ENCODE measurements at places on chromosomes 3 and 15.

DNA sequence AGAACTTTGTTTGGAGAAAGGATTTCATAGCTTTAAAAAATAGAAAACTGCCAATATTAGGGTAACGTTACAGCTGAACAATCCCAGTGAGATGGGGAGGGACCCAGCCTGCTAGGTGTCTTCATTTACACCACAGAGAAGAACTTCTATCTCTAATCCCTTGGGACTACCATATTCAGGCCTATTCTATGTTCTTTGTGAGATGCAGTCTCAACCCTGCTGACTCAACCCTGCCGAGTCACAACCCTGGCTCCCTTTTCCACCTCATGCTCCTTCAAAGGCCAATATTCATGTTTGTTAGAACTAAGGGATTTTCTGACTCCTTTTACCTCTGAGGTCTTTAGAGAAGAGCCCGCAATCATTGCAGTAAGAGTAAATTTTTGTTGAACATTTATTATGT is 350.5 kb downstream of the EPHB1 start:
- no peak for DNase-seq

- DNase-seq = no peak
Measured at GRCh38 chr15:71082803-71083202, 32.5 kb upstream of the THSD4 start.

DNA sequence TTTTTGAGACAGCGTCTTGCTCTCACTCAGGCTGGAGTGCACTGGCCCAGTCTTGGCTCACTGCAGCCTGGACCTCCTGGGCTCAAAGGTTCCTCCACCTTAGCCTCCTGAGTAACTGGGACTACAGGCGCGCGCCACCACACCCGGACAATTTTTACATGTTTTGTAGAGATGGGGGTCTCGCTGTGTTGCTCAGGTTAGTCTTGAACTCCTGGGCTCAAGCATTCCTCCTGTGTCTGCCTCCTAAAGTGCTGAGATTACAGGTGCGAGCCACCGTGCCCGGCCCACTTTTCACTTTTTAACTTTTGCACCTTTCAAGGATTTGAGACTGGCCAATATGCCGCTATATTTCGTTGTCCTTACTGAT is 750 bp upstream of the ITGB5 start:
- DNase-seq = no peak

GRCh38 chr3:105285653-105286241 is 81.0 kb upstream of the ALCAM start:
- DNase-seq = no peak

GRCh38 chr3:155404486-155404885 is 111.0 kb upstream of the STRIT1 start:
- no peak for DNase-seq

- no peak for DNase-seq
Measured at GRCh38 chr15:91947683-91948608, 94.4 kb downstream of the SLCO3A1 start.

DNA sequence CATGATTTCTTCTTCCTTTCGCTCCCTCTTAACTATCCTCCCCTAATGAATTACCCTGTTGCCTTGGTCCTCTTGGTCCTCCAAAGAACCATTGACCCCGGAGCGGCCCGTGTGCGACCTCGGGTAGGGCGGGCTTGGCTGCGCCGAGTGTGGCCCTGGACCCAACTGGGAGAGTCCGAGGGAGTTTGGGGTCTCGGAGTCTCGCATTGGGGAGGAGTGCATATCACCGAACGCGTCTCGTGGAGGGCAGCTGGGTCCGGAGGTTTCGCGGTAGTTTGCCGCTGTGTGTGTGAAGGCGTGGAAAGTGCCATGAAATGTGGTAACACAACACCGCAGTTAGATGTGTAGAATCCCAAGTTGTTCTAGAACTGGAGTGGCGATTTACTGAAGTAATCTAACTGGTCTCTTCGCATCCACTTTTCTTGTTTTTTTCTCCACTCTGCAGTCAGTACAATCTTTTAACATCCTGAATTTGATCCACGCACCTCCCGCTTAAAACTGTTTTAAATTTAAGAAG is 363 bp downstream of the GTF2E1 start:
- DNase-seq = peak; percentile 27

DNA sequence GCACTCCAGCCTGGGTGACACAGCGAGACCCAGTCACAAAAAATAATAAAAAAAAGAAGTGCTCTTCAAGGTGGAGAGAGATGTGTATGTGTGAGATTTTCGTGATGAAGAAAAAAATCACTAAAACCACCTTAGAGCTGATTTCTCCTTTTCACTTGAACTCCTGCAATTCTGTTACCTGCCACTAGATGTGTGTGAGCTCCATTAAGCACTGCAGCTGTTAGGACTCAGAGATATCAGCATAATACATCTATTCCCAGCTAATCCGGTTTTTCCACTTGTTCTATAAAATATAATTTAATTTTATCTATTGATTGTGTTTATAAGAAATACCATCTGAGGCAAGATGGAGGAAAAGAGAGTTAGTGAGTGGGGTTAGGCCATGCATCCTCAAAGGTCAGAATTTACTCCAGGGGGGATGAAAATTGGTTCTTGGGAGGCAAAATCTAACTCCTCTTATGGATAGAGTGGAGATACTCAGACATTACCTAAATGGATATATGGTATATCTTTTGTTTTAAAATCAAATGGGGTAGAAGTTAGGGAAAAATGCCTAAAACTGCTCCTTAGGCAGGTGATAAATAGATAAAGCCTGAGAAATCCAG is 152.7 kb downstream of the IL20RB start:
- peak; percentile 30 for DNase-seq

GRCh38 chr3:136787349-136787748 is 31.6 kb upstream of the SLC35G2 start:
- DNase-seq = peak; percentile 30

GRCh38 chr15:37550360-37551024 is 383.9 kb upstream of the TMCO5A start:
- DNase-seq = no peak

- no peak for DNase-seq
Measured at GRCh38 chr15:75430259-75430658, 21.2 kb downstream of the SIN3A start.

DNA sequence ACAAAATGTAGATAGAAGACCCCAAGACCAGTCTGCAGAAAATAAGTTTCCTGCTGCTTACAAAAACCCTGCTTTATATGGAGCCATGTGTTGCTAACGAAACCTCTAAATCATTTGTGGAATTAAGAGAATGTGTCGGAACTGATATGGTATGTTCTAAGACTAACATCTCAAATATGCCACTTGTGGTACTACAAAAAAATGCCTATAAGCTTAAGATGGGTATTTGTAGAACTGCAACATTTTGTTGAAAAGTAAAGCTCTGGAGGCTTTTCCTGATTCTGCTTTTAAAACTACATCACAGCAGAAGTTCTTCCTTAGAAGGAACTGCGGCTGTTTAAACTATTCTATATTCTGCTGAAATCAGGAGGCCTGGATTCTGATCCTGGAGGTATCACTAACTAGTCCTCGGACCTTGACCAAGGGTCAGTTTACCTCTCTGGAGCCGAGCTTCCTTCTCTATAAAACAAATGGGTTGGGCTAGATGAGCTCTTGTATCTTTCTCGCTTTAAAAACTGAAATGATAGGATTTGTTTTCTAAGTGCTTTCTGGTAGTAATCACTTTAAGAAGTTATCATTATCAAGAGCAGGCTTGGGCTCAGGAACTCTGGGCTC is 74.9 kb downstream of the RAD18 start:
- DNase-seq = peak; percentile 96

- peak; percentile 80 for DNase-seq
Measured at GRCh38 chr15:96330064-96330449, 443 bp upstream of the NR2F2 start.

DNA sequence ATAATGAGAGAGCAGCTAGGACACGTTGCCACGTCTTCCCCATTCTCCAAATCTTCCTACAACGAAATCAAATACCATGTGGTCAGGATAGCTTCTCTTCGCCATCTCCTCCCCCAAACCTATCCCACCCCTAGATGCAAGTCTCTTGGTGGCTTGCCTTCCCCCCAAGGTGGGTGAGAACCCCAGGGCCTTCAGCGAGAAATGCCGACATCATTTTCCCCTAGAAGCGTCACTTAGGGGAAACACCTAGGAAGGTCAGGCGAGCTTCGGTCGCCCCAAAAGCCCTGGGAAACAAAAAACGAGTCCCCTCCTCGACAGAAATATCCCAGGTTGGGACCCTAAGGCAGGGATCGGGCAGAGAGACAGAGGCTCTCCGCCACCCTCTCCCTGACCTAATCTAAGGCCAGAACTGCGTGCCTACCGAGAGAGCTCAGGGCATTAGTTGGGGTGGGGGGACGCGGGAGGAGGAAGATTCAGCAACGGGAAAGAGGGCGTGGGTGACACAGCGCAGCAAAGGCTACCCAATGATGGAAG is 502 bp downstream of the DPH3 start:
- DNase-seq = peak; percentile 6

- DNase-seq = no peak
Measured at GRCh38 chr15:48868023-48868422, 9.9 kb upstream of the EID1 start.

DNA sequence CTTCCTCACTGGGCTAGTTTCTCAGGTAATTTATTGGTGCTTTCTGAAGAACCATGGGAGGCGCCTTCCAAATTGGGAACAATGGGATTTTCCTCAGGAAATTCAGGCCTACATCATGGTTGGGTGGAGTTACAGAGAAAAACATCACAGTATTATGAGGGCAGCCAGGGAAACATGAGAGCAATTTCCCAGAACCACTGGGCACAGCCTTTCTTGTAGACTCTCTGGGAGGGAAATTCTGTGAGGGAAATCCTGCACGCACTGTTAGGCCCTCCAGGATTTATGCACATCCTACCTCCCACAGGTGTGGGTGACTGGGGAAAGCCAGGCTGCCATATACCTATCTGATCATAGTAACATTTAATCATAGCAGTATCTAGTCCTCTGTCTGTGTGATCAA is 13.2 kb downstream of the POPDC2 start:
- no peak for DNase-seq

DNA sequence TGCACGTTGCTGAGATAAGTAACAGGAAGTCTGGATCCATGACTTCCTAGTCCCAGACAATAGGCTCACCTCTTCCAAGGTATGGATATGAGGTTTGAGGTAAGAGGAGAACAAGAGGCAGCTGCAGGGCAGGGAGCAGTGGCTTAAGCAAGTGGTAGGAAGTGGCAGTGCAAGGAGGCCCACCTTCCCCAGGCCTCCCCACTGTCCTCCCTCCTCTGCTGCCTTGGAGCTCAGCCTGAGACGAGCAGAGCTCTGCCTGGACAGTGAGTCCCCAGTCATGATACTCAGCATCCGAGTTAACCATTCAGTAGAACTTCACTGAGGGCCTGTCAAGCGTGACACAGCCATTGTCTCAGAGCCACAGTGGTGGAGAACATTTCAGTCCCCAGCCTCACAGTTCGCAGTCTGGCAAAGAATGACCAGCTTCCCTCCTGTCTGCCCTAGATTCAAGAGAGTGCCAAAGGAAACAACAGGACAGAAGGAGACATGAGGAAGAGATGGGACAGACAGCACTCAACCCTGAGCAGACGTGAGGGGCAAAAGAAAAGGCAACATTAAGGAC is 41.4 kb upstream of the BOC start:
- no peak for DNase-seq

DNA sequence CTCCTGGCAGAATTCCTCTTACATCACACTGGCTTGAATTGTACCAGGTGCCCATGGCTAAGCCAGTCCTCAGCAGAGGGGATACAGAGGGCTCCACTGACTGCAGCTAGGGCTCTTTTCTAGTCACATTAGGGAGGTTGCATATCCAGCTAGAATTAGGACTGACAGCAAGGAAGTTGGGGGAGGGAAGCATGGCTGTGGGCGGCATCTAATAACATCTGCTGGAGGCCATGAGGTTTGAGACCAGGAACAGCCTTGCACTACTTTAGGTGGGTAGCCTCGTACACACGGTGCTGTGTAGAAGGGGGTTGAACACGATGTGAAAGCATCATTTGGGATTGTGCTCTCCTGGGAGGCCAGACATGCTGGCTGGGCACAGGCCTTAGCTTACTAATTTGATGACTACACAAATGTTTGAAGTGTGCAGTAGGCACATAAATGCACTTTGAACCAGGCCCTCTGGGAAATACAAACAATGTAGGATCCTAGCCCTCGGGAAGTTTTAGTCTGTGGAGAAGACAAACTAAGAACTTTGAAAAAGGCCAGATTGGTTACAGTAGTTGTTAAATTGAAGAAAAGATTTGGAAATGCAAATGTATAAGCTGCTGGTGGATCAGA is 30.2 kb downstream of the CHCHD6 start:
- no peak for DNase-seq
